Heart left ventricle (tissue), 16 donors: ENCODE measurements at places on chromosomes 2 and 18. TPM values are rescaled to one million over a fixed set of nuclear protein-coding genes. Genes with fewer than 3 reads are reported as not detected.

The VWA3B gene
- 0.61 TPM for total RNA-seq

The FIGN gene
- total RNA-seq = 10.1 TPM

The LAMA1 gene
- 0.04 TPM for total RNA-seq

The ALPG gene
- not detected for total RNA-seq

The PLCD4 gene
- total RNA-seq = 1.9 TPM

The DRC1 gene
- total RNA-seq = 0.73 TPM

The LHCGR gene
- 1.0 TPM for total RNA-seq

The PRR30 gene
- total RNA-seq = not detected

The PARD6G gene
- total RNA-seq = 4.2 TPM

The KLF7 gene
- 24.4 TPM for total RNA-seq

The ADAM23 gene
- total RNA-seq = 51.3 TPM

The PREPL gene
- 97.6 TPM for total RNA-seq

The TMEM185B gene
- 28.8 TPM for total RNA-seq

The PLGLB1 gene
- total RNA-seq = 1.9 TPM

The ARHGEF33 gene
- 0.87 TPM for total RNA-seq

The PDIA6 gene
- 110 TPM for total RNA-seq
